ENCODE measurements at places on chromosomes 6 and 20.
A peak's percentile ranks its signal among the peaks of the same experiment; 100 is the strongest.

DNA sequence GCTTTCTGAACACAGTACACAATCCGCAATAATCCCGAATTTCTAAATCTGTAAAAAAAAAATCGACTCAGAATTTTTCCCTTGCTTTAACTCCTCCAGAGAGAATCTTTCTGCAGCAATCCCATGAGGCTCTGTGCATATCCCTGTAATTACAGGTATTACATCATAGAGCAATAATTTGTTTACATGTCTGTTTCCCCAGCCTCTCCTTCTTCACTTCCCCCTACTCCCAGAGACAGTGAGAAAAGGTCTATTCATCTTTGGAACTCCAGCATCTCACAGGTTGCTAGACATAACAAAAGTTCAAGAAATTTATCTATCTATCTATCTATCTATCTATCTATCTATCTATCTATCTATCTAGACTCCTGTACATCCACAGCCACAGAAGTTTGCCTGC is 26.0 kb downstream of the KLHL31 start:
- DNase-seq = no peak

GRCh38 chr20:37741570-37741969 is 47.7 kb downstream of the CTNNBL1 start:
- no peak for DNase-seq

- no peak for DNase-seq
Measured at GRCh38 chr6:26130581-26131249, 43.5 kb downstream of the HFE start.

- DNase-seq = no peak
Measured at GRCh38 chr6:98142839-98143238, 691.5 kb upstream of the POU3F2 start.

DNA sequence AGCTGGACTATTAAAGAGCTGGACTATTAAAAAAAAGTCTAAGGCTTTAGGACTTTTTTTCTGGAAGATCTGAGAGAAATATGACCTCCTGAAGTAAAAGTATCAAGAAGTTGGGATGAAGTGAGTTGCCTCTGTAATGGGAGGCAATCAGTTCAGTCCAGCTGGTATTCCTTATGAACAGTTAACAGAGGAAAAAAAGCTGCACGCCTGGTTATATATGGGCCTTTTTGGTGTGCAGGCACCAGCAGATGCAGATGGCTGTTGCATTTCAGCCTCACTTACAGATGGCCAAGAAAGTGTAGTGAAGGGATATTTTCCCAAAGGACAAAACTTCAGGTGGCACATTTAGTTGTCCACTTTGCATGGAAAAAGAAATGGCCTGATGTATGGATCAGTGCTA is 70.3 kb upstream of the ELOVL5 start:
- no peak for DNase-seq

GRCh38 chr6:71346334-71346694 is 57.7 kb downstream of the OGFRL1 start:
- DNase-seq = no peak

DNA sequence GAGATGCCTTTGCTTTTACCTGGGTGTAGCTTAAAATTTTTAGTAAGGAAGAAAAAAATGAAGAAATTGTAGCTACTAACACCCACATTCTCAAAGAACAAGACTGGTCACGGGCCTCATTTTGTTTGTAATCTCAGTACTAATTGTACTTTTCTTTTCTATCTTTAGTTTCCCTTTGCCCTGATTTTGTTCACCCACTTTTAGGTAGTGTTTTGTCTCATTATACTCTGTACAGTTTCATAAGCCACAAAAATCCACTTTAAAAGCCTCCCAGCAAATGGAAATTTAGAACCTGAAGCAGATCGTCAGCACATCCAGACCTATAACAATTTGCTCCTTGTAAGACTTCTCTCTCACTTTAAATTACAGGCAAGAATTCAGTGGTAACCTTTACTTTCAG is 43.3 kb downstream of the TP53INP2 start:
- DNase-seq = no peak

DNA sequence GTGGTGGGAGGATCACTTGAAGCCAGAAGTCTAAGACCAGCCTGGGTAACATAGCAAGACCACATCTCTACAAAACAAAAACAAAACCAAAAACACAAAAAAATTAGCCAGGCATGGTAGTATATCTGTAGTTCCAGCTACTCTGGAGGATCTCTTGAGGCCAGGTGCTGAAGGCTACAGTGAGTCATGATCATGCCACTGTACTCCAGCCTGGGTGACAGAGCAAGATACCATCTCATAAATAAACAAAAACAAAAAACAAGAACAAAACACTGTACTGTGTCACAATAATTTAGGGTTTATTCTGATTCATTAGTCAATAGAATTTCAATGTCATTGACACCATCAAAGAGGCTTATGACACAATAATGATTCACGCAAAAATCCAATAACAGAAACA is 1121.7 kb upstream of the MAP3K7 start:
- no peak for DNase-seq

- DNase-seq = no peak
Measured at GRCh38 chr20:35489717-35490116, 34.3 kb downstream of the CEP250 start.

DNA sequence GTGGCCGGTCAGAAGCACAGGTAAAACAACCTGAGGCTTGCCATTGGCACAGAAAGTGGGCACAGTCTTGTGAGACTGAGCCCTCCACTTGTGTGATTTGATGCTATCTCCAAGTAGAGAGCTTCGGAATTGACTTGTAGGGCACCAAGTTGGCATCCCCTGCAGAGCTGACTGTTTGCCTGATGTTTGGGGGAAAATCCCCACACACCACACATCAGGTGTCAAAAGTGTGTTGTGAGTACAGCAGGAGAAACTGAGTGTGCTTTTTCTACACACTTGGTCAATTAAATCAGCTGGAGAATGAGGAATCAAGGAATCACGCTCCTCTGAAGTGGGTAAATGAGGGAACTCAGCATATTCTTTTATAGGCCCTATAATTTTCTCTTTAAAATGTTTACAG is 989 bp downstream of the SERINC3 start:
- DNase-seq = no peak

- DNase-seq = no peak
Measured at GRCh38 chr6:168276576-168277273, 42.9 kb downstream of the DACT2 start.

DNA sequence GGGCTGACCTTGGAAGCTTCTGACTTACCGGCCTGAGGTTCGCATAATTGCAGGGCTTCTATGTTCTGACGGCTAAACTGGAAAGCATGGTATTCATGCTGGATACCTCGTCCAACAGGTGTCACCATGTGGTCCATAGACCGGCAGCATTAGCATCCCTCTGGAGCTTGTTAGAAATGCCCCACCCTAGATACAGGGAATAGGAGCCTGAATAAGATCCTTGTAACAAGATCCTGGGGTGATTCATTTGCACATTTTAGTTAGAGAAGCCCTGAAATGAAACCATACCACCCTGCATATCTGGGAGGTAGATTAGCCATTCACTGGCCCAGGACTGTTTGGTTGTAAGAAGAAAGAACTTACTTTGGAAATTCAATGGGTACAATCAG is 77.7 kb downstream of the TMEM170B start:
- peak; percentile 86 for DNase-seq
